ENCODE measurements at places on chromosomes 13 and 19.

DNA sequence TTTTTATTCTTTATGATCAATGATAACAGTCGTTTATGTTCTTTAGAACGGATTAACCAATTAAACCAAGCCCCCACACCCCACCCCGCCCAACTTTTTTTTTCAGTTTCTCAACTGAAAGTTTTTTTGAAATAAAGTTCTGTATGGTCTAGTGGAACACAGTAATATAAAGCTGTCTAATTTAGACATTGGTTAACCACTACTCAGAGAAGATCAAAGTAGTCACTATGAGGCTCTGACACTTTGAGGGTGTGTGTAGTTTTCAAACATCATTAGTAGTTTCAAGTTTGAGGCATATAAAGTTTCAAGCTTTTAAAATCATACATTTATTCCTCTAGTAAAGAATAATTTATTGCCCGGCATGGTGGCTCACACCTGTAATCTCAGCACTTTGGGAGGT is 413.2 kb downstream of the EFNB2 start:
- DNase-seq, result no peak

DNA sequence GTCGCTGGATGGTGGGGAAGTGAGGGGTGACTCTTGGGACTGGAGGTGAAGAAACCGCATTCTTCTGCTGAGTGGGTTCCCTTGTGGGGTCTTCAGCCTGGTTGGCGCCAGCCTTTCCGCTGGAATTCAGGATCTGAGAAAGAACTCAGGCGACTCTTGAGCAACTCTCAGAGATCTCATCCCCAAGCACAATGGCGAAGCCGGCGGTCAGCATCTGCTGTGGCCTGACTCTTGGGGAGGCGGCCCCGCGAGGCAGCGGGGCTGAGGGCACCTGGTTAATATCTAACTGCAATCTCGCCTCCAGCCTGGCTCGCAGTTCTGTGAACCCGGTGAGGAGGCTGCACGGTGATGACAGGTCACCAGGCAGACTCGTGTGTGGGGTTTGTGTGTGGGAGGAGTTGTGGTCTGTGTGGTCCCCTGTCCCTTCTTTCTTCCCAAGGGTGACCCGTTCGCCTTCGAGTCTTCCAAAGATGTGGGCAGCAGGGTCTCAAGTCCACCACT is 883 bp downstream of the ZNF441 start:
- no peak for DNase-seq

- no peak for DNase-seq
Measured at GRCh38 chr19:34254046-34254697, at the start of gene GARRE1. Gene GARRE1 (plus strand): TSS chr19:34254554. CDS start chr19:34300474, 45,920 bp downstream.

DNA sequence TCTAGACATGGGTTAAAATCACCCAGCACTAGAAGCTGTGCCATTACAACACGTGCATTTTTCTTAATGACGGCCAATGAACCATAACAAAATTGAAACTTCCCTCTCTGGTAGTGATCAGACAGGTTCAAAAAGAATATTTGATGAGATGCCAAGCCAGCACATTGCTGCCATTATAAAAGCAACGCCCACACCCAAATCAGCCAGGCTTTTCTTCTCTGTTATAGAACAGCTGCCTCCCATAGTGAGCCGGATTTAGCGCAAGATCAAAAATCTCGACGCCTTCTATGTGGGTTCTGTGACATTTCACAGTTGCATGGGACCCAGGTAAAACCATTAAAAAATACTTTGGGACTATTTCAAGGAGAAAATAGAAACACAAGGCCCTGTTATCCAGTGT is 1158.0 kb downstream of the EFNB2 start:
- no peak for DNase-seq

GRCh38 chr13:46489586-46490023 is 63.4 kb upstream of the LRCH1 start:
- DNase-seq, result no peak

DNA sequence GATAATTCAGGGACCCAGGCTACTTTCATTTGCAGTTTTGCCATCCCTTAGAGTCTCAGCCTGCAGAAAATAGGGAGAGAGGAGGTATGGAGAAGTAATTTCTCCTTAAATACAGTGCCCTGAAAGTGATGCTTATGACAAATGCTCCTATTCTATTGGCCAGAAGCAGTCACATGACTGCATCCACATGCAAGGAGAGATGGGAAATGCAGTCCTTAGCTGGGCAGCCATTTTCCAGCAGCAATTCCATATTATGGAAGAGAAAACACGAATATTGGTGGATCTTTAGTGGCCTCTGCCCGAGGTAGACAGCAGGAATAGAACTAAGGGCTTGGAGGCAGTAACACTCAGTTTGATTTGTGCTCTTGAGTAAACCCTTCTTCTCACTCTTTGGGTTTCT is 39.4 kb downstream of the VAV1 start:
- peak; percentile 36 for DNase-seq

- no peak for DNase-seq
Measured at GRCh38 chr13:111541752-111542529, 221.5 kb downstream of the TEX29 start.

GRCh38 chr19:5903624-5904351 is at the start of gene NDUFA11:
Gene NDUFA11 (minus strand): TSS chr19:5903790. CDS start chr19:5903708, 82 bp downstream.
- DNase-seq, result no peak

DNA sequence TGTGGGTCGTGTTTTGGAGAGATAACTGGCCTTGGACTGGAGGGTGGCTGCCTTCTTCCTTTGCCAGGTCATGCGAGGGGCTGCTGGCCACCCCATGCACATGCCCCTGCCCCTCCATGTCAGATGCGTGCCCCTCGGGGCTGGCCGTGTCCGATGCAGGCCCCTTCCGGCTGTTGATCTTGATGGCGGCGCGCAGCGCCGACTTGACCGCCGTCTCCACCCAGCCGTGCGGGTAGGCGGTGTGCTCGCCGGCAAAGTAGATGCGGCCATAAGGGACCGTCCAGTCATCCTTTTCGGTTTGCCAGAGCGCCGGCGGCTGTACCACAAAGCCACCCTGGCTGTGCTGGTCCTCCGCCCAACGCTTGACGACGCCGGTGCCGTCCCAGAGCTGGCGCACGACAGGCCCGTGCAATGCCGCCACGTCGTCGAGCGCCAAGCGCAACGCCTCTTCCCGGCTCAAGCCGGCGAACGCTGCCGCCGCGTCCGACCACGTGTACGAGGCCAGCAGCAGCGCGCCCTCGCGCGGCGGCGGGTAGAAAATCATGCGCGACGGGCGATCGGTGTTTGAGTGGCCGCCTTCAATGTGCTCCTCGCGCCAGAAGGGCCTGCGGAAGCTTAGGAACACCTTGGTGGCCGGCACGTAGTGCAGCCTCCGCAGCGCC is 6.9 kb downstream of the IL4I1 start:
- no peak for DNase-seq

- DNase-seq, result no peak
Measured at GRCh38 chr19:13478576-13478975, 27.7 kb downstream of the CACNA1A start.

DNA sequence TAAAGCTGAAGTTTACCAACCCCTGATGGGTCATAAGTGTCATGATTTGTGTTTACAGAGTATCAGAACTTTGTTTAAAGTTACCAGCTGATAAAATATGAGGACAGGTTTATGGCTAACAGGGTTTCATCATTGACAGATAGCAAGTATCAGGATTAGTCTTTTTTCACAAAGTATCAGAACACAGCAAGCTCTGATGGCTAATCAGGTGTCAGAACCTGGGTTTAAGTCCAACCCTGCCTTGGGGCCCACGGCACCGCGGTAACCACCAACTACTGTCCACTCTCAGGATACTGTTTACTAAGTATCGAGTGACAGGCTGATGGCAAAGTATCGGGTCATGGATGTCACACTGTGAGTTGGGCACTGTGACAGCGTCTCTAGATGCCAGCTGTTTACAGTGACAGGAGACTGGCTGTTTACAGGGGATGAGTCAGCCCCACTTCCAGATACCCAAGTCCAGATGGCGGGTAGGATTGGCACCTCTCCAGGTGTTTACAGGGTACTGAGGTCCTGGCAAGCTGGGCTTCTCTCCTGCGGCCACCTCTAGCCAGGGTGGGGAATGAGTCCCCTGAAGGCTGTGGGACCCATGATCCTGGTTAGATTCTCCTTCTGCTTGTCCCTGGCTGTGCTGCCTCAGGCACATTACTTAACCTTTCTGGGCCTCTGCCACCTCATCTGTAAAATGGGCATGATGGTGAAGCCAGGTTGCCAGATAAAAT is 21.8 kb downstream of the ARRDC2 start:
- DNase-seq, result peak; percentile 99

DNA sequence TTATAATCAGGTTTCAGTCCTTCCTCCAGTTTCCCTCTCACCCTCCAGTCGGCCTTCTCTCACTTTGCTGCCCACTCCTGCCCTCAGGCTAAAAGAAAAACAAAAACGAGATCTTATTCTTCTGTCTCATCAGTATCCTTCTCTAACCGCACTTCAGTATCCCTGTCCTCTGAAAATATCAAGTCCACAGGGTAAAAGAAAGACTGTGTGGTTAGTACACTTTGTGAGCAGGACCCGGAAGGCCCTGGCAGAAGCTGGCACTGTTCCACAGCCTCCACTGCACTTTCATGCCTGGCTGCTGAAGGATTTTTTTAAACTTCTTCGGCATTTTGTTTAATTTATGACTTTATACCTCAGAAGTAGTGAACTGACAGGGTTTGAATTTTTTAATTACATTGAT is 51.8 kb downstream of the TM9SF2 start:
- DNase-seq, result no peak

- DNase-seq, result no peak
Measured at GRCh38 chr13:23688336-23688735, 118.1 kb downstream of the TNFRSF19 start.

DNA sequence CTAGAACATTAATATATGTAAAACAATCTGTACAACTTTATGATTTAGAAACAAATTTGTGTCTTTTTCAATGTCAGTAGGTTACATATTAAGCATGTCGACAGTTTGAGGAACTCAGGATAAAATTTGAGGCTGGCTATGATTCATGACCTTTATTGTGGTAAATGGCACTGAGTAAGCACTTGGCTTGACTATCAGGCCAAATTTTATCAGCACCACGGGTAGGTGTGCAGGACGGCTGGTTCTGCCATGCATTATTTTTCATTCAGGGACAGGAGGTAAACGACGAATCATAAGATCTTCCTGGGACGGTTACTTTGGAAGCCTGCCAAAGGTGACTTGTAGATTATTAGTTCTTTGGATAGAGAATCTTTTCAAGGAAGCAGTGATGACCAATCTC is 19.9 kb upstream of the CYP4F8 start:
- peak; percentile 83 for DNase-seq

DNA sequence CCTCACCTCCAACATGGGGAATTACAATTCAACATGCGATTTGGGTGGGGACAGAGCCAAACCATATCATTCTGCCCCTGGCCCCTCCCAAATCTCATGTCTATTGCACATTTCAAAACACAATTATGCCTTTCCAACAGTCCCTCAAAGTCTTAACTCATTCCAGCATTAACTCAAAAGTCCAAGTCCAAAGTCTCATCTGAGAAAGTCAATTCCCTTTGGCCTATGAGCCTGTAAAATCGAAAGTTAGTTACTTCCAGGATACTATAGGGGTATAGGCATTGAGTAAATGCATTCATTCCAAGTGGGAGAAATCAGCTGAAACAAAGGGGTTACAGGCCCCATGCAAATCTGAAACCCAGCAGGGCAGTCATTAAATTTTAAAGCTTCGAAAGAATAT is 558.2 kb downstream of the IRS2 start:
- DNase-seq, result no peak

DNA sequence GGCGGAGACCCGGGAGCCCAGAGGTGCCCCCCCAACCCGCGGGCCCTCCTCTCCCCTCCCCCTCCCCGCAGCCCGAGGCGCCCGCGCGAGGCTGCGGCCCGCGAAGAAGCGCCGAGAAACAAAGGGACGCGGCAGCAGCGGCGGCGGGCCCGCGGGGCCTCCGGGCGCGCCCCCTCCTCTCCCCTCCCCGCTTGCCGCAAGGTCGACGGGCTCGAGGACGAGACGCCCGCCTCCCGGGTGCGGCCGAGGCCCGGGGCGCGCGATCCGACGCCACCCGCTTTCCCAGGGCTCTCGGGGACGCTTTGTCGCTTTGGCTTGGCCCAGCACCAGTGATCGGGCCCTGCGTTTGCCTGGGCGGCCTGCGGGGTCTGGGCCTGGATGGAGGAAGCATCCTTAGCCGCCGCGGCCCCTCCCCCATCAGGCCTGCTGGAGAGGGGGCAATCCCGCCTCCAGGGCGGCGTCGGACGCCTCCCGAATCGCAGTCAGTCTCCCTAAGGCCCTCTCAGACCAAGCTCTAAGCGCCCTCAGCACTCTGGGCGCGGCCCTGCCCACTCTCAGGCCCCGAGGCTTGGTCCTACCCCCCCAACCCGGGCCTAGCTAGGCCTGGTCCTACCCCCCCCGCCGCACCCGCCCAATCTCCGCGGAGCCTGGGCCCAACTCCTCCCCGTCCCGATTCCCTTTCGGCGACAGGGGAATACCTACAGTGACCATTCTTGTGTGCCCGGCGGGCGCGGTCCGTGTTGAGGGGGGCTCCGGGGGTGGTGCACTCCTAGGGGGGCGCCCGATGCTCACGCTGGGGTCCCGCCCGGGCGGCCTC is 740 bp downstream of the ELAVL3 start:
- no peak for DNase-seq

All from LNCaP clone FGC (cell line).